ENCODE measurements at places on chromosomes 12 and 14.

DNA sequence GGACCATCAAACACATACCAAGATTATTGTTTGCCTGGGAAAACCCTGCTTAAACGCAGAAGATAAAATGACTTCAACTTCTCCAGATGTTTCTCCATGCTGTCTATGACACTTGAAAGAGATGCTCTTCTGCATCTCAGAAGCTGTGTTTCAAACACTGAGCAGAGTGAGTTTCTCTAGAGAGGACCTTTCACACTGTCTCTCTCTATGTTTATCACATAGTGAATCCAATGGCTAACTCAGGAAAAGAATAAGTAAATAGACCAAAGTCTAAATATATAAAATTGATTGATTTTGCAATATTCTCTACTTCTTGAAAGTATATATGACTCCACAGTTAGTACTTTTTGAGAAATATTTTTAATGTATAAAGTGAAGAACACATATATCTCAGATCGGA lies 325.6 kb upstream of the USP15 start:
- DNase-seq, result no peak

DNA sequence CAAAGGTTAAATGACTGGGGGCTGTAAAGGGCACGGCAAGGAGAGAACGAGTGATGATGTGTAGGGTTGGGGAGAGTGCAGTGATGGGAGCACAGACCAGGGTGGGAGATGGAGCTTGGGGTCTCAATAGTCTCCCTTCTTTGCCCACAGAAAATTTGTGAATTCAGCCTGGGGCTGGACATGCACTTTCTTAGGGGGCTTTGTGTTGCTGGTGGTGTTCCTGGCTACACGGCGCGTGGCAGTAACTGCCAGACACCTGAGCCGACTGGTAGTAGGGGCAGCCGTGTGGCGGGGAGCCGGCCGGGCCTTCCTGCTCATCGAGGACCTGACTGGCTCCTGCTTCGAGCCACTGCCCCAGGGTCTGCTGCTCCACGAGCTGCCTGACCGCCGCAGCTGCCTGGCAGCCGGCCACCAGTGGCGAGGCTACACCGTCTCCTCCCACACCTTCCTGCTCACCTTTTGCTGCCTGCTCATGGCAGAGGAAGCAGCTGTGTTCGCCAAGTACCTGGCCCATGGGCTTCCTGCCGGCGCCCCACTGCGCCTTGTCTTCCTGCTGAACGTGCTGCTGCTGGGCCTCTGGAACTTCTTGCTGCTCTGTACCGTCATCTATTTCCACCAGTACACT lies 1.7 kb downstream of the FITM1 start:
- no peak for DNase-seq

DNA sequence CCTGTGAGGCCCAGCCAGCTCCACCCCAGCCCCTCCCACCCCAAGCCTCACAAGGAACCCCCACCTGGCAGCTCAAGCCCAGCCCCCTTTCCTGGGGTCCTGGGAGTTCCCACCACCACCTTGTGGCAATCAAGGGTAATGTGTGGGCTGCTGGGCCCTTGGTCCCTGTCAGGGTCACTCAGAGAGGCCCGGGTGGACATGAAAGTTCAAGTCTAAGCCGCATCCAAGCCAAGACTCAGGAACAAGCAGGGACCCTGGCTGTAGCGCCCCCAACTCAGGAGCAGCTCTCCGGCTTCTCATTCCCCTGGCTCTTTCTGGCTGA lies 106.4 kb upstream of the C14orf180 start:
- DNase-seq, result no peak

GRCh38 chr12:62323386-62323785 lies 63.2 kb downstream of the USP15 start:
- no peak for DNase-seq

DNA sequence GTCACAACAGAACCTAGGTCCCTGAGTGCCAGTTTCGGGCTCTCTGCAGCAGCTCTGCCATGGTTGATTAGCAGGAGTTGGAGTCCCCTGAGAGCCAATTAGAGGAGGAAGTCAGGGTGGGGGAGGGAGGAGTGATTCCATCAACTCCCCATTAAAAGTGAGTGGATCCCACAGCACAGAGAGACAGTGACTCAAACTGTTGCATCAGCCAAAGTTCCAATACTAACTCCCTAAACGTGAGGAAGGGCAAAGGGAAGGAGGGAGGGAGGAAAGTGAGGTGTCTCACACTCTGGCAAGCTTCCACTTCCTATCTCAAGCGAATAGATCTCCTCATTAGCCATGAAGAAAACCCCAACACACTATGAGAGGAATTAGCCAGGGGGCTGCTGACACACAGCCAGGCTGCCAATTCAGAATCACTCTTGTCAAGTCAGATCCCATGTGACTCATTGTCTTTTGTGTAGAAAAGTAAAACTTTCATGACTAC lies 23.6 kb downstream of the OR11H4 start:
- DNase-seq, result no peak

GRCh38 chr14:97850466-97850865 lies 1053.3 kb downstream of the VRK1 start:
- DNase-seq, result no peak

DNA sequence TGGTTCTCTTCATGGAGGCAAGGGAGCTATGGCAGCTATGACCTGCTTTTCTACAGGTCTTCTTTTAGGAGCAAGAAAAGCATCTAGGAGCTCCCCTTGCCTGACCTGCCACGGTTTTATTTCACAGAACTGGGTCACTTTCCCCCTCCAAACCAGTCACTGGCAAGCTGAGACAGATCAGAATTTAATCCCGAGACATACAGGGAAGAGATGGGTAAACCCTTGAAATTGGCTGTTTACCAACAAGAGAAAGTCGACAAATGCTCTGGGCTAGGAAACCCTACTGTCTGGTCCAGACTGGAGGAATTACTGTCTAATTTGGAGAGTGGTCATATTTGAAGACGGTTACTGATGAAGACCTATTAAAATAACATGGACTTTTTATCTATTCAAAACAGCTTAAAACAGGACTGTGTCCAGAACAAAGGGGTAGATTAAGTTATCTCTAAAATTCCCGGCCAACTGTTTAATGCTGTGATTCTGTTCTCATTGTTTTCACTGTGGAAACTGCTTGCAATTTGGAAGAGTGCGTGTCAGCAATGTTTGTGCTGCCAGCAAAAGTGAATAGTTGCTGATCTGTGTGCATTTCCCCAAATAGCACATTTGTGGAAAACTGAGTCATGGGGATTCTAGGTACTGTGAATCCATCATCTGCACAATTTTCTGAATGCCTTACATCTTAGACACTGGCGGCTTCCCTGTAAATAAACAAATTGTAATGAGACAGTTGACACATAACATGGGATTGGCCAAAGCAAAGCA lies 73.4 kb upstream of the EEA1 start:
- no peak for DNase-seq

DNA sequence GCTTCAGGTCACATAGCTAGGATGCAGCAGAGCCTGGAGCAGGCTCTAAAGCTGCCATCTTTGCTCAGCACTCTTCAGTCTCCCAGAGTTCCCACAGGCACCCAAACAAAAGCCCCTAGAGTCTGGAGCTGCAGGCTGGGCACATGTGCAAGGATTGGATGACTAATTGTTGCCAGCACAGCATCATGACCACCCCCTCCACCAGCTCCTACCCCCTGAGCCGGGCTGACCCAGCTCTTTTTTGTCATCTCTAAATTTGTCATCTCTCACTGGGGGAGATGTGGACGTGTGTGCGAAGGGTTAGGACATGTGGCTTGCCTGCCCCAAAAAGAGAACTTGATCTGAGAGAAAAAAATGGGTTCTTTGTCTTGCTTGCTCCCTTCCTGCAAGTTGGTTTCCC lies 4.3 kb upstream of the MMP19 start:
- no peak for DNase-seq

GRCh38 chr14:104874571-104875411 lies 9.7 kb downstream of the CEP170B start:
- DNase-seq, result no peak

GRCh38 chr12:132125736-132126135 lies 18.4 kb downstream of the DDX51 start:
- DNase-seq, result no peak

GRCh38 chr12:47980197-47980596 lies 16.8 kb downstream of the TMEM106C start:
- DNase-seq, result no peak

- no peak for DNase-seq
Measured at GRCh38 chr12:115860619-115861018, 416.9 kb downstream of the MED13L start.

DNA sequence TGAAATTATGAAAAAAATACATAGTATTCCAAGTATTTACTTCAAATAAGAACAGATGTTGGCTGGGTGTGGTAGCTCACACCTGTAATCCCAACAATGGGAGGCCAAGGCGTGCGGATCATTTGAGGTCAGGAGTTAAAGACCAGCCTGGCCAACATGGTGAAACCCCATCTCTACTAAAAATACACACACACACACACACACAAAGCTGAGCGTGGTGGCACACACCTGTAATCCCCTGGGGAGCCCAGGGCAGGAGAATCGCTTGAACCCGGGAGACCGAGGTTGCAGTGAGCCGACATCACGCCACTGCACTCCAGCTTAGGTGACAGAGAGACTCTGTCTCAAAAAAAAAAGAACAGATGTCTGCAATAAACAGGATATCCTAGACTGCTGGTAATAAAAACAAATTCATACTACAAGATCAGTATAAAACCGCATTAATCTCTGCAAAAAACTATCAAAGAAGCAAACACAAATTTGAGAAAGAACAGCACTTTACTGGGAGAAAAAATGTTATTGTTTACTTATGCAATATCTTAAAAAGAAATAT lies 23.8 kb downstream of the EEA1 start:
- no peak for DNase-seq

- DNase-seq, result no peak
Measured at GRCh38 chr12:131380965-131381705, 329.8 kb upstream of the SFSWAP start.

GRCh38 chr14:61587081-61587713 lies 108.1 kb upstream of the HIF1A start:
- DNase-seq, result no peak

GRCh38 chr12:113371808-113372207 lies 13.4 kb downstream of the PLBD2 start:
- no peak for DNase-seq

DNA sequence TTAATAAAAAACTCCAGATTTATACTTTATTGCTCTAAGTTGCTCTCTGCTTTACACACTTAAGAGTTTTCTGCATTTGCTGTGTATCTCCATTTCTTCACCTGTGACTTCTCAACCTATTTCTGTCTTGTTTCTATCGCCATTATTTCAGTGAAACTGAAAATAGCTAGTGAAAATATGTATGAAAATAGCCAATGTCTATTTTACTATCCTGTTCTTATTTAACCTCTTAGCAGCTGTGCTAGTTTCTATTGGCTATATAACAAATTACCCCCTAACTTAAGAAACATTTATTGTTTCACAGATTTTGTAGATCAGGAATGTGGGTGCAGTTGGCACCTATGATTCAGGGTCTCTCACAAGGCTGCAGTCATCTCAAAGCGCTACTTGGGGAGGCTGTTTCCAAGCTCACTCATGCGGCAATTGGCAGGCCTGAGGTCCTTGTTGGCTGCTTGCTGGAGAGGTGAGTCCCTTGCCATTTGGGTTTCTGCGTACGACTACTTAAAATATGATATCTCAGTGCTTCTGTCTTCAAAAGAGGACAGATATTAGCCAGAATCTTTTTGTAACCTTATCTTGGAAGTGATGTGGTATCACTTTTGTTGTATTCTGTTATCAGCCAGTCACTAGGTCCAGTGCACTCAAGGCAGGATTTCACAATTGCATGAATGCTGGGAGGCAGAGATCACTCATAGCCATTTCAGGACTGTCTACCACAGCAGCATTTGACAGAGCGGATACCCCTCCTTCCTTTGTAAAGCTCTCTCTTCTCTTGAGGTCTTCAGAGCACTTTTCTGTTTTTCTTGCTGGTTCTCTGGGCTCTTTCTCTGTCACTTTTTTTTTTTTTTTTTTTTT lies 7.2 kb downstream of the ERC1 start:
- DNase-seq, result peak; percentile 50

GRCh38 chr14:89892953-89893352 lies 61.6 kb downstream of the EFCAB11 start:
- DNase-seq, result no peak

- no peak for DNase-seq
Measured at GRCh38 chr12:26748741-26749431, 84.1 kb downstream of the ITPR2 start.

- DNase-seq, result no peak
Measured at GRCh38 chr12:46585854-46586621, 213.5 kb upstream of the SLC38A2 start.

GRCh38 chr12:122949405-122949804 lies 16.9 kb downstream of the ABCB9 start:
- DNase-seq, result no peak

DNA sequence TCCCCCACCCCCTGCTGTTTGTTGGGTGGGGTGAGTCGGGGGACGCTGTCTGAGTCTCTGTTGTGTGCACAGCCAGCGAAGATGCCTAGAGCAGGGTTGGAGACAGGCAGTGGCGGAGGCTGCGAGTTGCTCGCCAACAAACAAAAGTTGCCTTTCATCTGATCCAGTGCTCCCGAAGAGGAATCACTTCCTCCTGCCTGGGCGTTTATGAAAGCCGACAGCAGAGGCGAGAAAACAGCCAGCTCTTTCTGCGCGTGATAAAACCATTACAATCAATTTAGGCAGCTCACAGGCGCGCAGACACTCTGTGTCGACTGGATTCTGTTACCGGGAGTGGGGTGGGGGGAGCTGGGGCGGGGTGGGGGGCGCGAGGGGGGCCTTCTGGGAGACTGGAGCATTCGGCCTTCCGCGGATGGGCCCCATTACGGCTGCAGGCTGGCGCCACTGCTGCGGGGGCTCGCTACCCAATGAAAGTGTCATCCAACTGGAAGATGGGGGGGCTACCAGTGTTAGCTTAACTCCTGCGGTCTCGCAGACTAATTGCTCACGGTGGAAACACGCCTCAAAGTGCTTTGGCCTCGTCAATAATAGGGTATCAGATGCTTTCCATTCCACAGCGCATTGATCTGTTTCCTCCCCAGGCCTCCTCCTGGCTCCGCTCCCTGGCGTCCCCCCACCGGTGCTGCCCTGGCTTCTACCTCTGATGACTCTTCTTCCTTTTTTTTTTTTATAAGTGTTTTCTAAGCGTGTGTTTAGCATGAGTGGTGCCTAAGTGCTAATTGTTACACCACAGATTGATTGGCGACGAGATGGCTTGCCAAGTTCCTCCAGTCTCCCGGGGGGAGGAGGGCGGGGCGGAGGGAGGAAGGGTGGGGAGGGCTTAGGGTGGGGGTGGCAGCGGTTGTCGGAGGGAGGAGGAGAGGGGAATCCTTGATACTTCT lies 678.4 kb downstream of the MED13L start:
- DNase-seq, result peak; percentile 6

- DNase-seq, result no peak
Measured at GRCh38 chr14:38883127-38883526, 219.9 kb downstream of the SEC23A start.

All from HuH-7 (cell line).